Activated T-cell treated with anti-CD3 and anti-CD28 coated beads, Interleukin-2, amount 50 U/mL, for 48 hours (primary cell): ENCODE measurements at places on chromosomes 3 and 15.

- DNase-seq: no peak
Observed at GRCh38 chr3:81277853-81278252, 483.6 kb downstream of the GBE1 start.

GRCh38 chr3:192847941-192848340 is 69.7 kb downstream of the MB21D2 start:
- no peak for DNase-seq

GRCh38 chr15:53611145-53611920 is 148.1 kb downstream of the WDR72 start:
- no peak for DNase-seq

- no peak for DNase-seq
Observed at GRCh38 chr3:30672959-30673358, 66.6 kb downstream of the TGFBR2 start.

DNA sequence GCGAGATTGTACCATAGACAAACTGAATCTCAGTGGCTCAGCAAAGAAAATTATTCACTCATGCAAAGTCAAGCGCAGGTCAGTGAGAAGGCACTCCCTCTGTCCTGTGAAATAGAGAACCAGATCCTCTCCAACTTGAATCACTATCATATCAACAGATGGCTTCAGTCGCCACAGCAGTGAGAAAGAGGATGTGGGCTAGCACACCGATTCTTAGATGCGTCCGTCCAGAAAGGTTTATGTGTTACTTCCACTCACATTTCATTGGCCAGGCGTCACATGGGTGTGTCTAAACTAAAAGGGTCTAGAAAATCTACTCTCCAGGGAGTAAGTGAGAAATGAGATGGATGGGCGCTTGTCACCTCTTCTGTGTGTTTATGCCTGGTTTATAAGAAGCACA is 141.6 kb upstream of the KBTBD8 start:
- DNase-seq: no peak

DNA sequence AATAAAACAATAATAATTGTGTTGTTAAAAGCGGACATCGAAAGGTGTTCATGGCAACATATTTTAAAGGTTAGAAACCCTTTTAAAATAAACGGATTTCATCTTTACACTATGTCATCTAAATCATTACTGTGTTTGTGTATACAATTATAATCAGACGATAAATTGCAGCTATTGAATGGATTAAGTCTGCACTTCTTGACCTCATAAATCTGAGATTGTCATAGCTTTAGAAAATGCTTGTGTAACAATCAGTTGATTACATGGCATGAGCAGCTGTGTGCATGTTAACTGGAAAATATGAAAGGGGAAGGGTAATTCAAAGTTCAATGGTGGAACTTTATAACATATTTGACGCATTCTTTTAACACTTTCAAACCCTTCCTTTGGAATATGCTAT is 152.4 kb upstream of the MDFIC2 start:
- no peak for DNase-seq

DNA sequence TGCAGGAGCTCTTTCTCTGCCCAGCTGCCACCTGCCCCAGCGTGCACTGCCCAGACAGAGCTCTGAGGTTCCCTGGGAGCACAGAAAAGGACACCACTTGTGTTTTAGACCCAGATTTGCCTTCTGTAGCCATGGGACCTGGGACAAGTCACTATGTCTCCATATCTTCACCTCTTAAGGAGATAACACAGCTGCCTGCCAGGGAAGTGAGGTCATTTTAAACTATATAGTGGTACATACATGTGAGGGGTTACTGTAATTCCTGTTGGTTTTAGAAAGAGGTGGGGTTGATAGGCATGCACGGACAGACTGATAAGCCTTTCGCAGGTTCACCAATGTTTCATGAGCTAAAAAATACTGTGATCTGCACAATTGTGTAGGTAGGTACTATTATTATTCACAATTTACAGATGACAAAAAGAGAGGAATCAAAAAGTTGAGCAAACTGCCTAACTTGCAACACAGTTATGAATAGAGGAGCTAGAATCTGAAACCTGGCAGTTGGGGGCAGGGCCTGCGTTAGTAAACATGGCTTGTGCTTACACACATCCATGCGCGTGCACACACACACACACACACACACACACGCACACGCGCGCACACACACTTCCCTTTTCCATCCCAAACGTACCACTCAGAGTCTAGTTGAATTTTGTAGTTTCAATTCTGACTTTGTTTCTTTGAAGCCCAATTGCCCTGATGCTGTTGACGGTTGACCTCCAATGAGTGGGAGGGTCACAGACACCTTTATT is 193.6 kb downstream of the FAM43A start:
- no peak for DNase-seq

- no peak for DNase-seq
Observed at GRCh38 chr3:104347291-104347690, 1019.4 kb upstream of the ALCAM start.

DNA sequence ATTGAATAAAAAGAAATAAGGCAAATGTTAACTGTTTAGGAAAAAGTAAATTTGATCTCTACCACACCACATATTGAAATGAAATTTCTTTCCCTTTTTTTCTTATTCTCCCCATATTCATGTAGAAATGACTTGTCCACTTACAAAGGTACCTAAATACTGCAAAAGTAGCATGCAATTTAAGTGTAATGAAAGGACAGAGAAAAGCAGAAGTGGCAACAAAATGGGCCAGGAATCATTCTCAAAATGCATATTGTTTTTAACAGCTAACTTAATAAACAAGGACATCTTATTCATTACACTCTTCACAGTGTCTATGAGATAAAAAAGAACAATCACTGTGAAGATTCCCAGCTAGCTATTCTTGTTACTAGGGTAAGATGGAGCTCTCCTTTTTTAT is 40.6 kb upstream of the FGF7 start:
- no peak for DNase-seq

DNA sequence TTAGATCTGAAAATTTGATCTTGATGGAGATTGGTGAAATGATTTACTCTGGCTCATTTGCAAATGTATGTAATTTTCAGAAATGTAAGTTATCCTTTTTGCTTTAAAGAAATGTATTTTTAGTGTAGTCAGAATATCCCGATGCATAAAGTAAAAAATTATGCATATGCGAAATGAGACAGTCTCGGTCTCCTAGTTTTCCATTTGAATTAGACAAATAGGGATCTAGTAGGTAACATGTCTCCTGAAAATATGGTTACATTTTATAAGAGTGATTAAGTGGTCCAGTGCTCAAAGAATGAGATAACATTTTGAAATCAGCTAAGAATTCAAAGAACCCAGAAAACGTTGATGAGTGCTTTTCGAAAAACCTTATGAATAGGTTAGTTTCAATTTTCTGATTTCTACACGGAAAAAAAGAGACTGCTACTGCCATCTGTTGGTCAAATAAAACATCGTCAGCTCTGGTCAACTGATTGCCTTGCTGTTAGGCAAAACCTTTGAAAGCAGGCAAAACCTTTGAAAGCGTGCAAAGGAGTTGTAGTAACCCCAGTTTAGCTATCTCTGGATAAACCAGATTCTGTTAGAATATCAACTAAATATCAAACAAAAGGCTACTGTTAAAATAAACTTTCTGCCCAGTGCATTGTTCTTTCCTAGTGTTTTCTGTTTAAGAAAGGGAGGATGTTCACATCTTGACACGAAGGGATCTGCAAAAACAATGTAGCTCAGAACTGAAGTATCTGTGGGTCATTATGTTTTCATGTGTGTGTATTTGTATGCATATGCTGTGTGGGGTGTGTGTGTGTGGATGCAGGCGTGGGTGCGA is 59.3 kb upstream of the CHMP2B start:
- DNase-seq: no peak

GRCh38 chr15:50134524-50135024 is 15.5 kb upstream of the ATP8B4 start:
- DNase-seq: no peak

DNA sequence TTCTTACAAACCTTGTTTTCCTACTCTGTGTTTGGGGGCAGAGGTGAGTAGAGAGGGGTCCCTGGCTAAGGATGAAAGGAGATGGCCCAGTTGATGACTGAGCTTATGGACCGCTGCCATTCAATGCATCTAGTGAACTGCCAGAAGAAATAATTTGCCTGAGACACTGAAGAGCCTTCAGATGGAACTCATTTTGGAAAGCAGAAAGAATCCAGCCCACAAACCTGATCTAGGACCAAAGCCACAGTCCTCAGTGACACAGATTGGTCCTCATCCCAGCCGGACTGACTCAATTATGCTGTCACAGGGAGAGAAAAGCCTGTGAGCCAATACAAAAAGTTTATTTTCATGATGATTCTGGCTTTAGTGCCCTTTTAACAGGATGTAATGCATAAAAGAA is 82.7 kb downstream of the CD47 start:
- no peak for DNase-seq

- DNase-seq: no peak
Observed at GRCh38 chr3:71997066-71997653, 212.2 kb upstream of the PROK2 start.

DNA sequence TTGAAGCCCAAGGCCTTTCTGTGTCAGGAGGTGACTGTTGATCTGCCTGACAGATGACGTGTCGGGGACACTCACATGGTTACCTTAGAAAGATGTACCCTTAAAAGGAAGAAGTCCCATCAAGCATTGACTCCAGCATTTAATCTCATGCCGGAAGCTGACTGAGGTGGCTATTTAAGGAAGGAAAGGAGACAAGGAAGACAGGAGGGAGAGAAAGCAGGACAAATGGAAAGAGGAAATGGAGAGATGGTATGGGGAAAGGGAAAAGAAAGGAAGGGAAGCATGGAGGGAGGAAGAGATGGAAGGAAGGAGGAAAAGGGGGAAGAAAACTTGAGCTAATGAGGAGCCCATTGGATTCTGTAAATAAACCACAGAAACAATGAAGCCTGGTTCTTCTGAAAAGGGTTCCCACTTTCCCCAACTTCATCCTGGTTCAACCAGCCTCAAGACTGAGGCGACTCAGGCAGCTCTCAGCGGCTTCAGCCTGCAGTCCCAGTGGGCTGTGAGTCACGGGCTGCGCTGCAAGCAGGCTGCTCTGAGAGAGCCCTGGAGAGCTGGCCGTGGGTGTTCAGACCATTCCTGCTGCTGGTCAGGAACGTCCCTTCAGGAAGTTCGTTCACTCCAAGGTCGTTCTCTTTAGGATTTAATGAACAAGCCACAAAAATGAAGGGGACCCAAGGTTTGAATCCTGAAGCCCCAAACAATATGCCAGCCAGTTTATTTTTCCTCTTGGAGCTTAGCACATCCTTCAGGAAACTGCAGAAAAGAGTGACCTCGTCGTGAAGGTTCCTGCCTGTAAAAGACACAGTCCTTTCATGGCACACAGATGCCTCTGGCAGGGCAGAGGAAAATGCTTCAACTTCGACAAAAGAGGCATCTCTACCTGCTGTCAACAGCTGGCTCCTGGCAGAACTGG is 69.6 kb upstream of the THBS1 start:
- DNase-seq: no peak

GRCh38 chr3:31242026-31242960 is 290.4 kb upstream of the STT3B start:
- no peak for DNase-seq

- DNase-seq: peak; percentile 87
Observed at GRCh38 chr3:9503283-9503682, 50.3 kb downstream of the LHFPL4 start.

- DNase-seq: no peak
Observed at GRCh38 chr3:38980938-38981337, 70.8 kb downstream of the SCN11A start.

GRCh38 chr15:59306520-59307164 is 66.0 kb downstream of the MYO1E start:
- no peak for DNase-seq

DNA sequence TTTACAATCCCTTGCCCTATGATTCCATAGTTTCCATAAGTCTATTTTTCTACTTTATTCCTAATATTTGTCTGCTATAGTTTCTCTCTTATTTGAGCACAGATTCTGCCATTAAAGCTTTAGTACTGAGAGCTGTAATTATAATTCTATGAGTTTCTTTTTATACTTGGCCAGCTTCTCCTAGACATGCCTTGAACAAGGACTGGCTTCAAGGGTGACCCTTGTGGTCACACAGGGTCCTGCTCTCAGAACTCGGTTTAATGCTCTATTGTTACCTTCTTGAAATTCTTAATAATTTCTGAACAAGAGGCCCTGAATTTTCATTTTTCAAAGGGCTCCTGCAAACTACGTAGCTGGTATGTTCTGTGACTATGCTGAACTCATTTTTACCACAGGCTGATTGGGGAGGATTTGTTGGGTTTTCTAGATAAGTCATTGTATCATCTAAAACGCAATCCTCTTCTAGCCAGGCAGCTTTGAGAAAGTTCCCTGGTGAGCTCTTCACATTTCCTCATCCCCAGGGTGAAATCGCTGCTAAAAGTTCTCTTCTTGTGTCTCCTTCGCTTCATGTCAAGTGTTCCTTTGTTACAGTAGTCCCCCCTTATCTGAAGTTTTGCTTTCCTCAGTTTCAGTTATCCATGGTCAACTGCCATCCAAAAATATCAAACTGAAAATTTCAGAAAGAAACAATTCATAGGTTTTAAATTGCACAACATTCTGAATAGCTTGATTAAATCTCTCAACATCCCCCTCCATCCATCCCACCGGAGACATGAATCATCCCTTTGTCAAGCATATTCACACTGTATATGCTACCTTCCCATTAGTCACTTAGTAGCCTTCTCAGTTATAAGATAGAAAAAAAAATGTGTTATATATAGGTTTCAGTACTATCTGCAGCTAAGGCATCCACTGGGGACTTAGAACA is 12.6 kb upstream of the PLCL2 start:
- no peak for DNase-seq

DNA sequence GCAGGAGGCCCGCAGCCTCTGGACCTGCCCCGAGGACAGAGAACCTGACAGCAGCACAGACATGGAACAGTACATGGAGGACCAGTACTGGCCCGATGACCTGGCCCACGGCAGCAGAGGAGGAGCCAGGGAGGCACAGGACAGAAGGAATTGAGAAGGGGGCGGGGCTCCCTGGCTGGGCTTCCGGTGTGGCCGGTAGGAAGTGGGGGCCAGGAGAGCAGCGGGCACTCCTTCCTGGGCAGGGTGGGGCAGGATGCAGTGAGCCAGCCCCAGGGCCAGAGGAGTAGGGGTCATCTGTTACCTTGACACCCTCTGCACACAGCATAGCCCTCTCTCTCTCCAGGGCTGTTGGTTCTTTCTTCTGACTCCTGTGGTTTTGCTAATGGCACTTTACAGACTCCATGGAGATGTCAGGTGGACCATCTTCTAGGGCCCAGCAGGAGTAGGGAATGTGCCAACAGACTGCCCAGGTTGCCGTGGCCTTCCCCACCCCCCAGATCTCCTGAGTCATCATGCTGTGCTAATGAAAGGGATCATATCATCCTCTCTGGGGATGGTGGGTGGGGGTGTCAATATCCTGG is 8.6 kb upstream of the ISG20 start:
- DNase-seq: no peak

GRCh38 chr3:99972380-99973104 is 141.8 kb downstream of the FILIP1L start:
- no peak for DNase-seq

- DNase-seq: no peak
Observed at GRCh38 chr3:14595561-14595960, 55.4 kb upstream of the GRIP2 start.

DNA sequence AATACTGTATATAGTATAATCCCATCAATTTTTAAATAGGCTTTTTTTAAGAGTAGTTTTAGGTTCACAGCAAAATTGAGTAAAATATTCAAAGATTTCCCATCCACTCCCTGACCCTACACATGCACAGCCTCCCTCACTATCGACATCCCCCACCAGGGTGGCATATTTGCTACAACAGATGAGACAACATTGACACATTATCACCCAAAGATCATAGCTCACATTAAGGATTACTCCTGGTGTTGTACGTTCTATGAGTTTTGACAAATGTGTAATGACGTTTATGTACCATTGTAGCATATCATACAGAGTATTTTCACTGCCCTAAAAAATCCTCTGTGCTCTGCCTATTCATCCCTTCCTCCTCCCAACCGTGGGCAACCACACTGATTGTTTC is 39.3 kb downstream of the LHFPL4 start:
- DNase-seq: no peak
